ENCODE measurements at places on chromosomes 1 and 21. TPM values are rescaled to one million over a fixed set of nuclear protein-coding genes. Genes with fewer than 3 reads are reported as not detected.

GRCh38 chr1:47229886-47230691 is 1.9 kb downstream of the TAL1 start:
- no peak for DNase-seq

DNA sequence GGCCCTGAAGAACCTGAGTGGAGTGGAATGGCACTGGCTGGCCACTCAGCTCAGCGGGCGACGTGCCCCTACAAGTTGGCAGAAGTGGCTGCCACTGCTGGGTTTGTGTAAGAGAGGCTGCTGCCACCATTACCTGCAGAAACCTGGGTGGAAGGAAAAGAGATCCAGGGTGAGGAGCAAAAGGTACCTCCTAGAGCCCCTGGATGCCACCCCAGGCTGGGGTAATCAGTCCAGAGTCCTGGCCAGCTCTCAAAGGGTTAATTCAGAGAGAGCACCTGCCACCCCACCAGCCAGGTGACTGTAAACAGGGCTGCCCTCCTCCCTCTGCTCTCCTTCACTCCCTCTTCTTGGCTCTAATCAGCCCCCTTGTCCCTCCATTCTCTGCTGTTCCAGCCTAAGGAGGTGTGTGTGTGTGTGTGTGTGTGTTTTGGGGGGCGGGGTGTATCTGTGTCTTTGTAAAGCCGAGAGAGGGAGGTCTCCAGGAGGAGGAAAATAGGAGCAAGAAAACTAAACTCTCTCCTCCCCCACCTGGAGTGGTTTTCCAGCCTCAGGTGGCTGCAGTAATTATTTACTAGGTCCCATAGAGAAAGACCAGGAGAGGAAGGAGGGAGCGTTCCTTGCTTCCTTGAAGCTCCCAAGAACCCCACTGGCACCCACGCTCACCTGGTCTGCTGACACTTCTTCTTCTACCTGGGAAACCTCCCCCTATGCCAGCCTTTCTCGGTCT is 12.6 kb downstream of the TRIM46 start:
- no peak for DNase-seq

DNA sequence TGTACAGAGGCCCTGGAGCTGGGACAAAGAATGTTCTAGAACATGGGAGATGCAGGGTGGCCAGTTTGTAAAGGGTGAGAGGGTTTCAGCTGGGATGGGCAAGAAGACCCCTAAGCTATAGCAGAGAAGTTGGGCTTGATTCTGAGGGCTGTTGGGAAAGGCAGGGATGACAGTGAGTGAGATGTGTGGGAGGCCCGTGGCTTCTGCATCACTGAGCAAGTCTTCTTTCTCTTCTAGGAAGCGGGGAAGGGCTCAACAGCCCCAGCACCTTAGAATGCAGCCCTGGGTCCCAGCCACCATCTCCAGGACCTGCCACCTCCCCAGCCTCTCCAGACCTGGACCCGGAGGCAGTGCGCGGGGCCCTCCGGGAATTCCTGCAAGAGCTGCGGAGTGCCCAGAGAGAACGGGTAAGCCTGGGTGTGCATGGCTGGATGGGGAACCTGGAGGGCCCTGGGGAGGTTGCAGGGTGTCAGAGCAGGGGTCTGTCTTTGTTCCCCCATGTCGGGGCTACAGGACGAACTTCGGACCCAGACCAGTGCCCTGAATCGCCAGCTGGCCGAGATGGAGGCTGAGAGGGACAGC is 14.8 kb downstream of the MFAP2 start:
- DNase-seq: no peak

GRCh38 chr1:37570528-37571334 is 14.0 kb downstream of the DNALI1 start:
- DNase-seq: no peak

GRCh38 chr1:62918700-62919099 is 134.8 kb downstream of the ATG4C start:
- no peak for DNase-seq

Gene OR2T2
- total RNA-seq: not detected

DNA sequence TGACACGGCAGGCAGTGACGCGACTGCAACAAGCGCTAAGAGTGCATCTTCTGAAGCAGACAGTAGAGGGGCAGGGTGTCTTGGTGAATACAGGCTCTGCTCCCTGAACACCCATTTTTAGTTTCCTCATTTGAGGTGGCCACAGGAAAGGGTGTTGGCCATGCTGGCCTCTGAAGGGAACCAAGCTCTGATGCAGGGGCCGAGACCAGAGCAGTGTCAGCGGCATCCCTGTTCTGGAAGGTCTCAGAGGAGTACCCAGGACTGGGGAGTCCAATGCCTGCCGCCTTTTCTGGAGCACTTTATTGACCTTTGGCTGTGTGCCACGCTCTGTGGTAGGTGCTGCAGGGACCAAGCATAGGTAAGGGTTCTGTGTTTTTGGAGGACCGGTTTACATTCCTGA is 100.4 kb downstream of the KCNJ6 start:
- no peak for DNase-seq

- peak; percentile 90 for DNase-seq
Observed at GRCh38 chr1:234322979-234323378, 50.3 kb upstream of the COA6 start.

Gene FAM72D
- 7.5 TPM for total RNA-seq
